K562 (cell line): ENCODE measurements at places on chromosomes 11 and 22. TPM values are rescaled to one million over a fixed set of nuclear protein-coding genes. Genes with fewer than 3 reads are reported as not detected.
A peak's percentile ranks its signal among the peaks of the same experiment; 100 is the strongest.

GRCh38 chr11:40178470-40178869 is 1281.0 kb downstream of the LRRC4C start:
- no peak overlapping the region for H3K4me3 ChIP-seq
- DNase-seq, result no peak
- no peaks in the 10 kb centered on the region for H3K4me1 ChIP-seq
- H3K36me3 ChIP-seq, result no peaks in the 10 kb centered on the region

DNA sequence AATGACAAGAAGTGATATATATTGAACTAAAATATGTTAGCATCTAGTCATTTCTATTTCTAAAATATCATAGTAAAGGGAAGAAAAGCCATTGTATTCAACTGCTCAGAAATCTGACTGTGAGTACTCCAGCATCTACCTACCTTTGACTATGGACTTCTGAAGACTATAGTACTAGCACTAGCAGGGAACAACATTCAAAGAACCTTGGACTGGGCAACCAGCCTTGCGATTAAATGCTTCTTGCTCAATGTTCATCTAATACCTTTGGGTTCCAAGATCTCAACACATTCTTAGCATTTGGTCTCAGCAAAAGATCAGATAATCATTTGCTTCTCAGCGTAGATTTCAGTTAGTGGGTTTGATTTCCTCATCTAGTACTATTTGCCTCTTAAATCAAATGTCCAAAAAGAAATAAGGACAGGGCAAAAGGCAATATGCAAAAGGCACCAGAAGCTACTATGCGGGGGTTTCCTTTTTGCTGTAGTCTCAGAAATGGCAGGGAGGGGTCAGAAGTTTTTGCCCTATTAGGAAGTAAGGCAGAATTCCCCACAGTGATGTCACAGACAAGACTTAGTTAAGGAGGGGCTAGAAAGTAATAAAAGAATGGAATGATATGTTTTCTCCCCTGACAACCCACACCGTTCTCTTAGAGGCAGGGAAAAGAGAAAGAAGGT is 80.6 kb downstream of the GAB2 start:
- H3K27ac ChIP-seq, result peak overlapping the region; percentile 19; the same call in 1 of the 3 replicates
- no peak overlapping the region for H3K4me3 ChIP-seq
- DNase-seq, result no peak
- no peaks in the 10 kb centered on the region for H3K27me3 ChIP-seq
- H3K4me1 ChIP-seq, result peaks cover 13% of the 10 kb centered on the region; the same call in 1 of the 2 replicates
- no peaks in the 10 kb centered on the region; the same call in 2 of the 3 replicates for H3K36me3 ChIP-seq

DNA sequence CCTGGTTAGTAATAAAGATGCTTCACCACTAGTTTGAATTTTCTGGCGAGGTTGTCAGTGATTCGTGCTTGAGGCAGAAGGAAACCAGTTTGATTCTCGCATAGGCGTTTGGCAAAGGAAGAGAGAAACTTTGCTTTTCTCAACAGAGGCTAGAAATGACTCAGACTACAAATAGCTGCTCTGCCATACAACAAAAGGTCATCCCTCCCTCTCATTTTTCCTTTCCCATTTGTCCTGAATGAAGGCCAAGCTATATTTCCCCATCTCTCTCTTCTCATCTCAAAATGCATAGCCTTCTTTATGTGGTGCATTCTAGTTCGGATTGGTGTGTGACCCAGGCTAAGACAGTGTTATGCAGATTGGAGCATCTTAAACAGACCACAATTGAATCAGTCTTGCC is 741.4 kb downstream of the NTM start:
- no peak overlapping the region for H3K27ac ChIP-seq
- H3K27me3 ChIP-seq, result no peaks in the 10 kb centered on the region
- no peaks in the 10 kb centered on the region for H3K4me1 ChIP-seq
- H3K36me3 ChIP-seq, result no peaks in the 10 kb centered on the region
- no peak for DNase-seq
- no peak overlapping the region for H3K4me3 ChIP-seq

GRCh38 chr11:43585877-43586608 is 94.5 kb upstream of the HSD17B12 start:
- H3K27me3 ChIP-seq, result peaks cover 9% of the 10 kb centered on the region; the same call in 2 of the 3 replicates
- no peak for DNase-seq
- H3K4me3 ChIP-seq, result no peak overlapping the region
- H3K27ac ChIP-seq, result no peak overlapping the region

CCDC87 gene
- 0.40 and 0.44 TPM in 2 replicates for total RNA-seq

UPK3A gene
- total RNA-seq, result not detected in 2 replicates
